ENCODE measurements at places on chromosomes 4 and X.

GRCh38 chrX:29130905-29131304 lies 543.7 kb downstream of the IL1RAPL1 start:
- no peak for DNase-seq

DNA sequence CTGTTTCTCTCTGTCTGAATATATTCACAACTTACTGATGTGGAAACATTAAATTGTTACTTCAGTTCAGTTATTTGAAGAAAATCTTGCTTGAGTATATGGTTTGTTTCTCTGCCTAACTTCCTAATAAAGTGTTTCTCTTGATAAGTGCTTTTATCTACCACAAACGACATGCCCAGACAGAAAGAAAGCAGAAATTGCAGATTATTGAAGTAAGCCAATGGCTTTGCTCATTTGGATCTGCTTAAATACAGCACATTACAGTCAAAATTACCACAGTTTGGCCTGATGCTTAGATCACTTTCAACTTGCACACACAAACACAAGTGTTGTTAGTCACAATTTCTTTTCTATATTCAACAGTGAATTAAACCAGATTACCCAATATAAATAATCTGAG lies 68.0 kb downstream of the ATOH1 start:
- peak; percentile 7 for DNase-seq

DNA sequence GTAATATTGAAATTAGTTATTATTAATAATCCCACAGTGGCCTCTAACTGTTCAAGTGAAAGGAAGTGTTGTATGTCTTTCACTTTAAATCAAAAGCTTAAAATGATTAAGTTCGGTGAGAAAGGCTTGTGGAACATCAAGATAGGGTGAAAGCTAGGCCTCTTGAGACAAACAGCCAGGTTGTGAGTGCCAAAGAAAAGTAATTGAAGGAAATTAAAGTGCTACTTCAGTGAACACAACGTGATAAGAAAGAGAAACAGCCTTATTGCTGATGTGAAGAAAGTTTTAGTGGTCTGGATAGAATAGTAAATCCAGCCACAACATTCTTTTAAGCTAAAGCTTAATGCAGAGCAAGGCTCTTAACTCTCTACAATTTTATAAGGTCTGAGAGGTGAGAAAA lies 42.6 kb upstream of the IL13RA2 start:
- no peak for DNase-seq

DNA sequence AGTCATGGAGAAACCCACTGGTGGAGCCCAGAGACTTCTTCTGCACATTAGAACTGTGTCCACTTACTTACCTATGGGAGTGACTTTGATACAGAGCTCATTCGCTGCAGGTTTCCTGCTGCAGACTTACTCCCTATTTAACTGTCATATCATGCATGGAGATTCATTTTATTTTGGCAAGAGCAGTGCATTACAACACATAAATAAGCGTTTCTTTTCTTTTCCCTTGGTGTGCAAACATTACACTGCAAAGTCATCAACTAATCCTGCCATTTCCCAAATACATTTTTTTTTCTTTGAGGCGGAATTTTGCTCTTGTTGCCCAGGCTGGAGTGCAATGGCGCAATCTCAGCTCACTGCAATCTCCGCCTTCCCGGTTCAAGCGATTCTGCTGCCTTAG lies 230.9 kb upstream of the SFRP2 start:
- DNase-seq = no peak

DNA sequence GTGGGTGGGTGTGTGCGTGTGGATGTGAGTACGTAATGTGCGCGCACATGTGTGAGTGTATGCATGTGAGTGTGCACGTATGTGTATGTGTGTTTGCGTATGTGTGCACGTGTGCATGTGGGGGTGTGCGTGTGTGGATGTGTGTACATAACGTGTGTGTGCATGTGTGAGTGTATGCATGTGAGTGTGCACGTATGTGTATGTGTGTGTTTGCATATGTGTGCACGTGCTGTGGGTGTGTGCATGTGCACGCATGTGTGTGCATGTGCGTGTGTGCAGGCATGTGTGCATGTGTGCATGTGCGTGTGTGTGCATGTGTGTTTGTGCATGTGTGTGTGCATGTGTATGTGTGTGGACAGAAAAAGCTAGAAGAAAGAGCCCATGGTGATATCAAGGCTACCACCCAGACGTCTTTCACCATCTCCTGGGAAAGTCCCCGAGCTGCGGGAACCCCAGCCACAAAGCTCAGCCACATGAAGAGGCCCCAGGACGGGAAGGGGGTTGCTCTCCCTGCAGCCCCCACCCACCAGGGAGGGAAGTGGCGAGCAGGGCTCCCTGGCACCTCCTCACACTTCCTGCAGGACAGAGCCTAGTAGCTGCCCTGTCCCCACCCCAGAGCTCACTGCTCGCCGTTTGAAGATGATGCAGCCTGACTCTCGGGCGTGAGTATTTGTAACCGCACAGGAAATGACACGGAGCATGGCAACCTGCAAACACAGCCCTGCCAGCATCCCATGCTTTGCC lies 108.3 kb downstream of the DCTD start:
- no peak for DNase-seq

- DNase-seq = no peak
These were observed 92.7 kb downstream of the SYNPO2 start for GRCh38 chr4:118981171-118981838.

DNA sequence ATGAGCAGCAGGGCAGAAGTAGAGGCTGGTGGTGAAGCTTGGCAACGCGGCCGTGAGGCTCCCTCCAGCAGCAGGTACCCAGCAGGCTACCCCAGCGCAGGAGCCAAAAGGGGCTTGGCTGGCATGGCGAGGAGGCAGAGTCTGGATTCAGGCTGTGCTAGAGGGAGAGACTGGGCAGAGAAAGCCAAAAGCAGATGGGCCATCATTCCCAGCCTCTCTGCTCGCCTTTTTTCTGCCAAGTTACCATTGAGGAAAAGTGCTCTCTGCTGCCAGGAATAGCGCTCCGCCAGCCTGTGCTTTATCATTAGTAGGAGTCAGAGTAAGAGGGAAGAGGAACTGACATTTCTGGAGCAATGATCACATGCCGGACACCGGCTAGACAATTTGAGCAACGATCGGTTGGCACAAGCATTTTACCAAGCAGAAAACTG lies 28.7 kb upstream of the MAP3K15 start:
- DNase-seq = no peak

DNA sequence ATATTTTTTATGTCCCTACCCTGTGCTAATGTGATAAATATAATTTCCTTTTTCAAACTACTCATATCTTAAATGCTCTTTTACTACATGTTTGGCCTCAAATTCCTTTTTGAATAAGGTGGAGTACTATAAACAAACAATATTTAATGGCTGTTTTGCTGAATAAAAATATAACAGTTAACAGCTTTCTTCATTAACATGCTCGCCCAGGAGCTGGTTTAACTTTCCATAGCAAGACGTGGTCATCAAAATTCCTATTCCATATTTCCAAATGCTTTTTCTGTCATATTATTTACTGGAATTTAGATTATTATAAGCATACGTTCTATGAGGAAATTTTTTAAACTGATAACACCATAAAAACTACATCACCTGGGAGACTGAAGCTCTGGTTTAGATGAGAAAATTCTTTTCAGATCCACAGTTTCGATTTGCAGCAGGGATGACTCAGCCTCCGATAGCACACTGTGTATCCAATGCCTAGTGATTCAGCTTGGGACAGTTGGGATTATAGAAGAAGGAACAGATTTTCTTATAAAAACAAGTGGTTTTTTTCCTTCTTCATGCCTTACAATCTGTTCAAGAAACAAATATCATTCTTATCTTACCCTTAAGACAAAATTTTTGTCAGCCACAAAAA lies 129.1 kb downstream of the FBXO8 start:
- no peak for DNase-seq

GRCh38 chrX:70592091-70592490 lies 147.5 kb downstream of the DLG3 start:
- peak; percentile 16 for DNase-seq

DNA sequence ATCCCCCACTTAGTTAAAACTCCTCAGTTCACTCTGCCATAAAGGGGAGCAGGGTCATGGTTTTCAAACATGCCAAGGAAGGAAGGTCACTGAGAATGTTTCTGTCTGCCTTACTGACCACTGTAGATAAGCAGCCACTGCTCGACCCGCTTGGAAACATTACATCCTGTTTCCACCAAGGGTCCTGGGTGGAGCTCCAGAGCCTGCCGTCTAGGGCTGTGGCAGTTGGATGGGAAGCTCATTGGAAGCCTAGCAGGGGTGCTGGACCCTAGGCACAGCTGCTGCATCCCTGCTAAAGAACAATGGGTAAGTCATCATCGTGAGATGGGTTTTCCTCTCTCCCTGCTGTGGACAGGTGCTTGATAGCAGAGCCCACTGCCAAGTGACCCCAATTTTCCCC lies 76.0 kb upstream of the SRD5A3 start:
- DNase-seq = no peak

- DNase-seq = no peak
These were observed 208.8 kb downstream of the UGT8 start for GRCh38 chr4:114807357-114807756.

DNA sequence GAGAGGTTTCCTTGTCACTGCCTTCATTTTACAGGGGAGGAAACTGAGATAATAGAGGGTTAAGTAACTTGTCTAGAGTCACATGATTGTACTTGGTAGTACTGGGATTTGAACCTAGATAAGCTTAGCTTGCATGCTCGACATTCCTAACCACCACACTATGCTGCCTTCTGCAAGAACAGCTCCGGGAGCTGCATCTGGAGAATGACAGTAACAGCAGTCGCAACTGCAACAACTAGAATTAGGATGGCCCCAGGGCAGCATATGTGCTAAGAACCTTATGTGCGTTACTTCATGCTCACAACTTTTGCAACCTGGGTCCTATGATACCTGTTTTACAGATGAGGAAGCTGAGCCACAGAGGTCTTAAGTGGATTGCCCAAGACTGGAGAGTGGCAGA lies 89.5 kb upstream of the LCORL start:
- DNase-seq = no peak

- peak; percentile 13 for DNase-seq
These were observed 35.0 kb downstream of the NUDT11 start for GRCh38 chrX:51461053-51462044.

DNA sequence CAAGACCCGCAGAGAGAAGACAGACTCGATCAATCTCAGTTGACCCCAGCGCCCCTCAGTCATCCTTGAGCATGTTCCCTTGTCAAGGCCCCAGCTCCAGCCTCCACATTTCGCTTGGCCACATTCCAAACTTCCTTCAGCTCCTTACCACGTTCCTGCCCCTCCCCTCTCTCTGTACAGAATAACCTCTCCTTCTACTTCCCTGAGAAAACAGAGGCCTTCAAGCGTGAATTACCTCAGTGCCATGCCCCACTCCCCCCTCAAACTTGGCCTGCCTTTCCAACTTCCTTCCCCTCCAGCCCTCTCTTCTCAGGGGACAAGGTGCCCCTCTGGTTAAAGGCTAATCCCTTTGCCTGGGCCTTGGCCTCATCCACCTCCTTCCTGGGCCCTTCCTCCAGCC lies 3.2 kb upstream of the RIPPLY1 start:
- no peak for DNase-seq

DNA sequence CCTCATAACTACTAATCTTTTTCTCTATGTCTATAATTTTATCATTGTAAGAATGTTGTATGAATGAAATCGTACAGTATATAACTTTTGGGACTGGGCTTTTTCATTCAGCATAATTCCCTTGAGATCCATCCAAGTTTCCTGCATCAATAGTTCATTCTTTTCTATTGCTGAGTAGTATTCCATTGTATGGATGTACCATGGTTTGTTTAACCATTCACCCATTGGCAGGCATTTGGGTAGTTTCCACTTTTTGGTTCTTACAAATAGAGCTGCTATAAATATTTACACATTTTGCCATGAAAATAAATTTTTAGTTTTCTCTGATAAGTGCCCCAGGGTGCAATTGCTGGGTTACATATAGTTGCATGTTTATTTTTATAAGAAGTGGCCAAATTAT lies 659.8 kb downstream of the RAPGEF2 start:
- no peak for DNase-seq

DNA sequence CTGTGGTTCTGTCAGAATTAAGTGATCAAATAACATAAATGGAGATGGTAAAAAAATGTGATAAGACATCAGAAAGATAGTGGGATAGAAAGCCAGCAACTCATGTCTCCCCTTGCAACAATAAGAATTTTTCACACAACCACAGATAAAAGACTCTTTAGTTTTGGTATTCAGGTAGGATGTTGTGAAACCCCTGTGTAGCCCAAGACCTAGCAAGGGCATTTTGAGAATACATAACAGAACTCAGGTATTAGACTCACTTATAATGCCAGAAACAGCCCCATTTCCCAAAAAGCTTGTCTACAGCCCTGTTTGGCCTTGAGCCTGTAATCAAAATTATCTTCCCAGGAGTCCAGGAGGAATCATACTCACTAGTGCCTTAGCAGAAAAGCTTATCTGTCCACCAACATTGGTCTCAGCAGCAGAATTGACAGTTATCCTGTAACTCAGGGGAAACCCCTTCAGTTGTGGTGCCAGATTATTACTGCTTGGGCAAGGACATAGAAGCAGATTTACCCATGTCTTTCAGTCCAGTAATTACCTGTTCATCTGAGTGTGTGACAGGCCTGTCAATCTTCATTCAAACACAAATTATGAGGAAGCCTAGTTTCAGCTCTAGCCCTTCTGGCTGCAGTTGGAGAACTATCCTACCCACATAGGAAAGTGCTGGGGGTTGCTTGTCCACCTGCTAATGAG lies 41.0 kb upstream of the UGT2B17 start:
- DNase-seq = no peak

Data from erythroblast (primary cell).